Spinal cord (tissue), 10 donors: ENCODE measurements at places on chromosomes 5 and 9.

DNA sequence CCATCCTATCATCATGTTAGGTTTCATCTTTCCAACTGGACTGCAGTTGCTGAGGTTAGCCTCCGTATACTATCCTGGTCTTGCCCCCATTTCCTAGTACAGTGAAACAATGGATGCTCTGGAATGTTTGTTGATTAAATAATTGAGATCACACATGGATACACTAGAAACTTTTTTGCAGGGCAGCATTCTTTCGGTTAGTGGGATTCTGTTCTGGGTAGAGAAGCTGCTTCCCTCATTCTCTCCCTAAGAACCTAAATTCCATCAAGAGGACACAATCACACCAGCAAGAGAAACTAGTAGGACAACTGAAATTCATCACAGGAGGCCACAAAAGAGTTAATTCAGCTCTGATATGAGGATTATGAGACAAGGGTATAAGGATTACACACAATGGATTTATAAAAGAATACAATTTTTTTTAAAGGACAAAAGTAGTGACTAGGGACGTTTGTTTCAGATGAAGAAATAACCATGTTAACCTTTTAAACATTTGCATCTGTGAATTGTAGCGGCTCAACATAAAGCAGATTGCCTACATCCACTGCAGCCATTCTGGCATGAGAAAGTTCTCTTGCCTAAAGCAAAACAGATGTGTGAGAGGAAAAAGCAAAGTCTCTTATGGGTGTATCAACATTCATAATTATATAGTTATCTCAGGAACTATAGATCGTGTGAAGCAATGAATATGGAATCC, 162.7 kb upstream of the LHFPL2 start:
- no peak for DNase-seq

- no peak for DNase-seq
These were observed 182.9 kb downstream of the CCDC192 start for GRCh38 chr5:127886081-127886480.

DNA sequence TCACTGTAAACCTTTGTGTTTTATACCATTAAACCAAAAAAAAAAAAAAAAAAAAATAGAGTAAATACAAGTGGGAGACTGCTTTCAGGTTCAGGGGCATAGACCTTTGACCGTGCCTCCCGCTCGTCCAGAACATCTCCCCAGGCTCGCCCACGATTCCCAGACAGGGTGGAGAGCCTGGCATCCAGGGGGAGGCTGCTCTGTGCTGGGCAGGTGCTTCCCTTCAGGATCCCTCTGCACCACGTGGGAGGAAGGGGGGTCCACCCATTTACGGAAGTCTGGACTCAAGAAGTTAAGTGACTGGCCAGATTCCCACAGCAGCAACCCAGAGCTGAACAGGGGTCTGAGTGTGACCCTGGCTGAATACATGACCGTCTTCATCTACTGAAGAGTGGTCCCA, 125.4 kb upstream of the LMX1B start:
- DNase-seq, result no peak

- no peak for DNase-seq
These were observed 23.6 kb upstream of the CYSTM1 start for GRCh38 chr5:140151144-140152021.

GRCh38 chr5:172745406-172745805, 25.6 kb downstream of the DUSP1 start:
- DNase-seq, result no peak

GRCh38 chr5:59835800-59836199, 57.7 kb downstream of the PDE4D start:
- DNase-seq, result no peak

DNA sequence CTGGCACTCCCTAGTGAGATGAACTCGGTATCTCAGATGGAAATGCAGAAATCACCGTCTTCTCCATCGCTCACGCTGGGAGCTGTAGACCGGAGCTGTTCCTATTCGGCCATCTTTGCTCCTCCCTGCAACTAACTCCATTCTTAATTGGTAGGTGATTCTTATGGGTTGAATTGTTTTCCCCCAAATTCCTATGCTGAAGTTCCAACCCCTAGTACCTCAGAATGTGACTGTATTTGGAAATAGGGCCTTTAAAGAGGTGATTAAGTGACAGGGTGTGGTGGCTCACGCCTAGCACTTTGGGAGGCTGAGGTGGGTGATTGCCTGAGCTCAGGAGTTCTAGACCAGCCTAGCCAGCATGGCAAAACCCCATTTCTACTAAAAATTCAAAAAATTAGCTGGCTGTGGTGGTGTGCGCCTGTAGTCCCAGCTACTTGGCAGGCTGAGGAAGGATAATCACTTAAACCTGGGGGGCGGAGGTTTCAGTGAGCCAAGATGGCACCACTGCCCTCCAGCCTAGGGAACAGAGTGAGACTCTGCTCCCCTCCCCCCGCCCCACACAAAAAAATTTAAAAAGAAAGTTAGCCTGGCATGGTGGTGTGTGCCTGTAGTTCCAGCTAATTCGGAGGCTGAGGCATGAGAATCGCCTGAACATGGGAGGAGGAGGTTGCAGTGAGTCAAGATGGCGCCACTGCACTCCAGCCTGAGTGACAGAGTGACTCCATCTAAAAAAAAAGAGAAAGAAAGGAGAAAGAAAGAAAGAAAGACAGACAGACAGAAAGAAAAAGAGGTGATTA, 25.2 kb upstream of the FOCAD start:
- peak; percentile 25 for DNase-seq

DNA sequence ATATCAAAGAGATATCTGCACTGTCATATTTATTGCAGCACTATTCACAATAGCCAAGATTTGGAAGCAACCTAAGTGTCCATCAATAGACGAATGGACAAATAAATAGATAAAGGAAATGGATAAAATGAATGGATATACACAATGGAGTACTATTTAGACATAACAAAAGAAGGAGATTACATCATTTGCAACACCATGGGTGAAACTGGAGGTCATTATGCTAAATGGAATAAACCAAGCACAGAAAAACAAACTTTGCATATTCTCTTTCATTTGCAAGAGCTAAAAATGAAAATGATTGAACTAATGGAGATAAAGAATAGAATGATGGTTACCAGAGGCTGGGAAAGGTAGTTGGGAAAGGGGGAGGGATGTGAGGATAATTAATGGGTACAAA, 155.0 kb upstream of the PTGER4 start:
- DNase-seq, result no peak

- no peak for DNase-seq
These were observed 50.4 kb upstream of the ARAP3 start for GRCh38 chr5:141732417-141732816.

- no peak for DNase-seq
These were observed 123.5 kb upstream of the LMX1B start for GRCh38 chr9:126490214-126490631.
